ENCODE measurements at places on chromosomes 11 and 22.

GRCh38 chr11:4465407-4465806 lies 16.3 kb downstream of the OR52K2 start:
- DNase-seq, result no peak

- DNase-seq, result peak; percentile 21
These were observed 19.2 kb downstream of the GLYATL1 start for GRCh38 chr11:58958500-58958899.

DNA sequence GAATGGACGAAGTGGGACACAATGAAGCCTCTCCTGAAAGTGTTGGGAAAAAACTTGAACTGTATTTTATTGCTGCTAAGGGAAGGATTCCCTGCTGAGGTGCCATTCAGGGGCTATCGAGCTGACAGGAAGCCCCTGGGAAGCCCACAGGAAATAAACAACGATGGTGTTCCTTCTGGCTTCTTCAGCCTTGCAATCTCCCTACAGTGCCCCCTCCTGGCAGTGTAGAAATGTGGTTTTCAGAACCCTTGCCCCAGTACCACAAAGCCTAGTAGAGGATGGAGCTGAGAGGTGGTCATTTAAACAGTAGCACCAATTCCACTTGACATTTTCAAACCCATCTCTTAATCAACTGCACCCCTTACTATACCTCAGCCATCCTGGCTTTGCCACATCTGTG lies 676.7 kb upstream of the ARHGAP42 start:
- DNase-seq, result no peak

- DNase-seq, result no peak
These were observed 48.7 kb downstream of the IGF2 start for GRCh38 chr11:2090172-2091111.

DNA sequence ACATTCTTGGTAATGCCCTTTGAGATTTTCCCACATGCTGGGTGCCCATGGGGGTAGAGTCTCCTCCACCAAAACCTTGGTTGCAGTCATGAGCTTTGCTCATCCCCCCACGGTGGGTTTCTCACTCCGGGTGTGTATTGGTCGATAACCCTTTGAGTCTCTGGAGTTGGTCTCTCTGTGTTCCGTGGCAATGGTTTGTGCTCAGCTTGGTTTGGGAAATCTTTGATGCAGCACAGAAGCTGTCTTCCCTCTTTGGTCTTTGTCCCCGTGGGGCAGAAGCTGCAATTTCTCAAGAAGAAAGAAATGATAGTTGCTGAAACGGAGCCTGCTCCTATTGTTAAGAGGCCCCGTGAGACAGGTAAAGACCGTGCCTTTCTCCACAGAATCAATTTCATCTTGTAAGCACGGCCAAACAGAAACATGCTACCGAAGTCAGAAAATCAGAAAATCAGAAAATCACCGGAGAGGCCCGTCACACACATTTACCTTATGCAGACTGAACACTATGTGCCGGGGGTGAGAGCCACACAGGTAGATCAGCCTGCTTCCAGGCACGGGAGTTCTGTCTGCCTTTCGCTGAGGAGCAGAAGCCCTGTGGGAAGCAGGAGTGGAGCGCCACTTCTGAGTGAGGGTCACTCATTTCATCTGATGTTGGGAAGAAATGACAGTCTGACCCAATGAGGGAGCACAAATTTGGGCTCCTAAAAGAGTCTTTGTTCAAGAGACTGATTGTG lies 186.1 kb downstream of the TBC1D22A start:
- DNase-seq, result no peak

GRCh38 chr11:64198511-64198910 lies 8.0 kb upstream of the FERMT3 start:
- DNase-seq, result no peak

DNA sequence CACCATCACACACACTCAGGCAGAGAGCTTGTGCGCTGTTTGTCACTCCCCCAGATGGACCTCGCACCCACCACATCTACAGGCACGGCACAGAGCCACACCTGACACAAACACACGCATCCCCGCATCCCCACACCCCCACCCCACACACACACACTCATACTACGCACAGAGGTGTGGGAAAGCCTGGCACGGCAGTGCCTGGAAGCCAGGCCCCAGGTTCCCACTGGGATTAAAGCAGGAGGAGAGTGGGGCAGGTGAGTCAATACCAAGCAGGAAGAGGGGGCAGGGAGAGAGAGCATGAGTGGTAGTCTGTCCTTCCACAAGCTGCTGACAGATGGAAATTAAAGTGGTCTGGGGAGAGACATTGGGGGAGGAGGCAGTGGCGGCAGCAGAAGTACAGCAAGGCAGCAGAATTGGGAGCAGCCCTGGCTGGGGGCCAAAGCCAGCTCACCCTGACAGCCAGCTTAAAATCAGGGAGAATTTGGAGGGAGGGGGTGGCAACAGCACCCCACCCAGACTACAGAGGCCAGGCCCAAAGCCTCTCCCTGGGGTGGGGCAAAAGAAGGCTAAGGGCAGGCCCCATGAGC lies 20.7 kb downstream of the TNKS1BP1 start:
- no peak for DNase-seq

Measured in ovary (tissue), 10 donors.